ENCODE measurements at places on chromosomes 11 and 22.

DNA sequence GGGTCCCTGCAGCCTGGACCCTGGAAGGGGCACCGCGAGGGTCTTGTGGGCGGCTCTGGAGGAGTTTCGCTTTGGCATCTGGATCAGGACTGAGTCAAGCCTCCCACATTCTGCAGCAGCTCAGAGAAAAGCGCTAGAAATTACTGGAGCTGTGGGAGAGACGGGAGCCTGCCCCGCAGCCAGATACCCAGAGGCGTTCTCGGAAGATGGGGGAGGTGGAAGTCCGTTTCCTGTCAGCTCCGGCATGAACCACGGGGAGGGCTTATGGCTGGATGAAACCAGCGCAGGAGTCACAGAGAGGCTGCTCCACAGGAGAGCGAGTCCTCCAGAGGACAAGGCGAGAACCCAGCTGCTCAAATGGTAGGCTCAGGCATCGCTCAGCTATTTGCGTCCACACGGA, 379.3 kb downstream of the OPCML start:
- DNase-seq: no peak

DNA sequence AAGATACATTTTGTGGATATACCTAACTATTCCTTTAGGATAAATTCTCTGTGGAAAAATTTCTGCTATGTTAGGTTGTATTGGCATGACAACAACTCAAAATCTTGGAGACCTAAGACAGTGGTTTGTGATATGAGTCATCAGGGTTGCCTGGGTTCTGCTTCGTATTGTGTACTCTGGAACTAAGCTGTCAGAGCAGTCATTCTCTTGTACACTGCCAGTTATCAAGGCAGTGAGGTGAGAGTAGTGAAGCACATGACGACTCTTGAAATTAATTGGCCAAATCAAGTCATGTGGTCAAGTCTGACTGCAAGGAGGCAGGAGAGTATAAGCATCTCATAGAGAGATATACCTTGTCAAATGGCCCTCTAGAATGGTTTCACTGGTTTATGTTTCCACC, 104.4 kb downstream of the FANCF start:
- no peak for DNase-seq

DNA sequence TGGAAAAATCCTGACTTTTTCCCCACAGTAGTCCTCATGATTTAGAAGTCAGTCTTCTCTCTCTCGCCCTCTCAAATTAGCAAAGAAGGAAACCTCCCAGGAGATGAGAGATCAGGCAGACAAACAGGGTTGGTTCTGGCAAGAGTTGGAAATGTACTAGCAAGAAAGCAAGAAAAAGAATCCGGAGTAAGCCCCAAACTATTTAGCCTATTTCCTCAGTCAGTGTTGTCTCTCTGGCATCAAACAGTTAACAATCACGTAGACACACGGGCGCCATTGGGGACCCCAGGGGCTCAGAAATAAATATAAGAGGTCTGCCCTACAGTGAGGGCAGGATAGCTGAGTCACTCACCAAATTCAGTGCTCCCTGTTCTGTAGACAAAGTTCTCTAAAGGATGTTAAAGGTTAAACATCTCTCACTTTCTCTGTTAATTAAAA, 4.7 kb downstream of the C11orf52 start:
- DNase-seq: no peak

GRCh38 chr11:86202013-86202336, 42.6 kb upstream of the EED start:
- no peak for DNase-seq

GRCh38 chr22:31082606-31083376, 1.7 kb downstream of the SMTN start:
- no peak for DNase-seq

GRCh38 chr22:49886346-49887063, 31.7 kb downstream of the ALG12 start:
- DNase-seq: no peak

DNA sequence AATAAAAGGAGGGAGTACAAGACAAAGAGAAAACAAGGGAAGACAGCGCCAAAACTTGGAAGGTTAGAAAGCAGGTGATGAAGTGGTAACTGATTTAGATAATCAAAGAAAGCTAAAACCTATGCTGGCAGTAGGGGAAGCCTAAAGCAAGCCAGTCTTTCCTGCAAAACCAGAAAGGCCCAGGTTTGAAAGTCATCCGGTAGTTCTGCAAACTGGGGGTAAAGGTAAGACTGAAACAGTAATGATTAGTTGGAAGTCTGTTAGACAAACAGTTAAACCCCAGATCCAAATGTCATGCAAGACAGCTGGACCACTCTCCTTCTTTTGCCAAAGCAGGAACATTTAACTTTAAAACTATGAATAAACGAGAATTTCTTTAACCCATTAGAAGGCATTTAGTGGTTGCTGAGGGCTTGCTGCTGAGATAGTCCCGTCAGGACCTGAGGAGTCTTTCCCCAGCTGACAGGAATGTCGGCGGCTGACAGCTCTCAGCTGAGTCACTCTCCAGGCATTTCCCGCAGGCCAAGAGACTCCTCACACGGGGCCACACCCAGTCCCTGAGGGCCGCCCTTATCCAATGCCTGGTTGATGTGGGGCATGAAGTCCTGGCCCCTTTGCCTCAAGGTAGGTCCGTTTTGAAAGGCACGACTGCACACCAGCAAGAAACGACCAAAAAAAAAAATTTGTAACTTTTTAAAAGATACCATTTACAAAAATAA, 36.3 kb upstream of the CFAP300 start:
- DNase-seq: no peak

- DNase-seq: no peak
These were observed 56.6 kb downstream of the ST14 start for GRCh38 chr11:130216221-130216550.

- no peak for DNase-seq
These were observed 8.4 kb downstream of the KRTAP5-6 start for GRCh38 chr11:1705126-1706052.

GRCh38 chr11:82494988-82495432, 238.7 kb downstream of the FAM181B start:
- no peak for DNase-seq

GRCh38 chr11:2294926-2295290, 6.8 kb downstream of the C11orf21 start:
- no peak for DNase-seq

DNA sequence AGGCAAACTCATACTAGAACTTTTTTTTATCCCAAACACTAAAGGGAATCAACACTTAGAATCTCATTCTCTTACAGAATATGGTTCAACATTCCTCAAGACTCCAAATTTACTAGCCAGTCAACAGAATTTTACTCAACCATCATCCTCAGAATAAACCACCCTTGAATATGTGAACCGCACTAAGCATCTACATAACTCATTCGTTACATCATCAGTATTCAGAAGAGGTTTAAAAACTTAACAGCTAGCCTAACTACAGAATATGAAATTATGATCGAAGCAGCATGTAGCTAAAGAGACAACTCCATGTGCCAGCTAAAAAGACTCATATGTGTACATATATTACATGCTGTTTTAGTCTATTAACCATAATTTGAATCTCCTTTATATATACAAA, 47.9 kb downstream of the CLDN25 start:
- no peak for DNase-seq

DNA sequence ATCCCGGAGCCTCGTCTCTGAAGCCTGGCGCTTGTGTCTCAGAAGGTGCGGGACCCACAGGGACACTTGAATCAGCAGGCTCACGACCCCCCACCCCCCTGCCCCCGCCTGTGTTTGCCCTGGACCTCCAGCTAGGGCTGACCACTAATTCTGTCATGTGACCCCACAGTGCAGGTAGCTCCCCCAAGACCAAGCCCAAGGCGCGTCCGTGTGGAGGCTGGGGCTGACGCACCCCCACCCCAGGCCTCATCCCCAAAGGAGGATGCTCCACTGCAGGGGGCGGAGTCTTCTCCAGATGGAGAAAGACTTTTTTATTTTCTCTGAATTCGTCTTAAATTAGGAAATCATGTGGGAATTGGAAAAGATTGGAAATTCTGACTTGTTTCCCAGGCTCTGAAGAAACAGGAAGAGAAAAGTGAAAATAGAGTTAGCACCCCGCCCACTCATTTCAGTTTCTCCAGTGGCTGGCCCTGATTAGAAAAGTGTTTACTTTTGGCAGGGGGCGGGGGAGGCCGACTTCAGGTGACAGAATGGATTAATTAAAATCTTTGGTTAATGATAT, 1.0 kb upstream of the RELA start:
- DNase-seq: no peak

- no peak for DNase-seq
These were observed 6.9 kb downstream of the ARVCF start for GRCh38 chr22:20009582-20010306.

- no peak for DNase-seq
These were observed 1.0 kb upstream of the GTPBP1 start for GRCh38 chr22:38704654-38705234.

GRCh38 chr22:34427841-34428240, 507.6 kb upstream of the LARGE1 start:
- no peak for DNase-seq

- DNase-seq: peak; percentile 52
These were observed 86.6 kb downstream of the KCNQ1 start for GRCh38 chr11:2531277-2531986.

DNA sequence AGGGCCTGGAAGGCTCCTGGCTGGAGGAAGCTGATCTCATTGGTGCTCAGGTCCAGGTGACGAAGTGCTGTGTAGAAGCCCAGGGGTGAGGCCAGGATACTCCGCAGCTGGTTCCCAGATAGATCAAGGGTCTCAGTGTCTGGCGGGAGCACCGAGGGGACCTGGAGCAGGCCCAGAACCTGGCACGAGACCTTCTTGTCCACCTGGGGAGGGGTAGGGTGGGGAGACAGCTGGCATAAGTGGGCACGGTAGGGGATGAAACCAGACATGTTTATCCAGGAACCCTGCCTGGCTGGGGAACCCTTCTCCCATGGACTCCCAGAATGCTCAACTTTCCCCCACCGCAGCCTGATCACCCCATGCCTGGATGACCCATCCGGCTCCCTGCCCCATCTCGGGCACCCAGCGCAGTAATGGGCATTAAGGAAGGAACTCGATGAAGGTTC, 9.2 kb downstream of the LRRC32 start:
- no peak for DNase-seq

GRCh38 chr11:111417766-111418435, 38.8 kb upstream of the POU2AF1 start:
- no peak for DNase-seq

GRCh38 chr11:89381094-89381493, 110.1 kb downstream of the NOX4 start:
- no peak for DNase-seq

DNA sequence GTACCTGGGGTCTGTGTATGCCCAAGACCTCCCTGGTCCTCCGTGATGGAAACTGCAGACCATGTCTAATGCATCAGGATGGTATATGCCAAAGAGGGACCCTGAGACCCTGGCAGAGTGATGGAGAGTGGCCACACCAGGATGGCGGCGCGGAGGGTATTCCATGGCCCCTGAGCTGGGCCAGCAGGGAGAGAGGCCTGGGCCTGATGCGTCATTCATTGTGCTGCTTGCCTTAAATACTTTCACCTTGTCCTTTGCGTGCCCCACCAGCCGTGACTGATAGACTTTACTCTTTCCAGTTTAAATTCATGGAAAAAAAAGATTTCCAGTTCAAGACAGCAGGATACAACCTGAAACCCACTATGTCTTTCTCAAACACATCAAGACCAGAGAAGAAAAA, 5.6 kb upstream of the NDUFV1 start:
- DNase-seq: no peak

GRCh38 chr22:39449708-39450107, 7.1 kb upstream of the MGAT3 start:
- DNase-seq: no peak

DNA sequence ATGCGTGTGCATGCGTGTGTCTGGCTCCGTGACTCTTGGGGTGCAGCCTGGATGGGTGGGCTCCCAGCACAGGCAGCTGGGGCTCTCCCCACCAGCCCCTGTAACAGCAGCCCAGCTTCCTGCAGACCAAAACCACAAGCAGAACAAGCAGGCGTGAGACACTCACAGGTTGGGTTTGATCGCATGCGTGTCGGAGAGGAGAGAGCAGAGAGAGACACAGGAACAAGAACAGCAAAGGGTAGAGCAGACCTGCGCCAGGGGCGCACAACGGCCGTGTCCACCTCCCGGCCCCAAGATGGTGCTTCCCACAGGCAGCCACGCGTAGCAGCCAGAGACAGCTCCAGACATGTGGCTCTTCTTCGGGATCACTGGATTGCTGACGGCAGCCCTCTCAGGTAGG, at the start of gene CD6:
Gene CD6 (plus strand): TSS at position 161 of the 400 bp plus-strand sequence. CDS start 186 bp downstream, at position 347.
- DNase-seq: no peak

DNA sequence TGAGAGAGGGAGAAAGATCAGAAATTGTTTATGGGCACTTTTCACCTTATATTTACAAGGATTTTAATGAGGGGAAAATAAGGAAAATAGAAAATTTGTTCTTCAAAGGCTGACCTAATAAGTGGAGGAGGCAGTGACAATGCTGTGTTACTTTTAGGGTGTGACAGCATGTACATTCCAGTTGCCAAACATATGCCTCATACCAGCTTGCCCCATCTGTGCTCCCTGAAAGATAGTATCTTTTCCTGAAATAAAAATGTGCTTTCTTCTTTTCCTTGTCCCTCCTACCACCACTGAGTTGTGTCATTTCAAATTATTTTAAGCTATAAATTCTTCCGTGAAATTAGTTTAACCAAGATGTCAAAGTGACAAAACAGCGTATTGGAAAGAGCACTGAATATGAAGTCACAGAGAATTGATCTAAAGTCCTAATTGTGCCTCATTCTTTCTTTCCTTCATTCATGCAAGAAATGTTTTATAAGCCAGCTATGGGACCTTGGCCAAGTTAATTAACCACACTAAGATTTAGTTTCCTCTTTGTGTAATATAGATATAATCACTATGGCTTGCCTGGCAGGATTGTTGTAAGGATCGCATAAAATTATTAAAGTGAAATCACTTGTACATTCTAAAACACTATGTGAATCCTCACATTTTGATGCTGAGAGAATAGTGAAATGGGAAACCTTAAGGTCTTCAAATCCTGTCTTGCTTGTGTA, 1307.5 kb upstream of the TENM4 start:
- no peak for DNase-seq

- DNase-seq: no peak
These were observed 19.2 kb downstream of the AP2A2 start for GRCh38 chr11:944711-945470.

- no peak for DNase-seq
These were observed 181.9 kb downstream of the MYO18B start for GRCh38 chr22:25923914-25924313.

DNA sequence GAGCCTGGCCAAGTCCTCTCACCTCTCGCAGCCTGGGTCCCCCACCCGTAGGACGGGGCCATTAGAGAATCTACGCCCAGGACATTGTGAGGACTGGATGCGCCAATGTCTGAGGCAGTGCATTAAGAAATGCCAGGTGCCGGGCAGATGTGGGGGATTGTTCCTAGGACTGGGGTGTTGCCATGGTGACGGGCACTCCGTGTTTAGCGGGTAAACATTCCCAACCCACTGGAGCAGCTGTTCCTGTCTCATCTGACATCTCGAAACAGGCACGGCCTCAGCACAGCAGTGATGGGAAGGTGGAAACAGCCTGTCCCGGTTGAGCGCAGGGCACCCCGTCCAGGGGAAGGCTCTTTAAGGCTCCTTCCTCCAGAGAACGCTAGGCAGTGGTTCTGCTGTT, 99.6 kb upstream of the RTL6 start:
- DNase-seq: no peak

GRCh38 chr11:119434591-119435330, 11.8 kb upstream of the THY1 start:
- DNase-seq: no peak

- no peak for DNase-seq
These were observed 79.5 kb downstream of the TIMP3 start for GRCh38 chr22:32880893-32881596.
